ENCODE measurements at places on chromosomes 13 and 19.

DNA sequence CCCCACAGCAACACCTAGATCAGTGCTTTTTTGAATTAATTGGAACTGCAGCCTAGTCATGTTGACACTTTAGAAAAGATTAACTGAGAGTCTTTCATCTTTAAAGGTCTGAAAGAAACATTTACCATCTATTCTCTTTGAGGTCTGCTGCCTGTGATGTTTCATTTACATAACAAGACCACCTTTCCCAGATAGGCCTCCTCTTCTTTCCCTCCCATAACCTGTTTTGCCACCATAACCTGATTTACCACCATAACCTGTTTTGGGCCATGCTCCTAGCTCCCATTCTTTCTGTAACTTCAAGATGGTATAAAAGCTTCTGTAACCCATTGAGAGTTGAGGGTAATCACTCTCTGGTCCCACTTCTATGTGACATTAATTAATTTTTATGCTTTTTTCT, 320.8 kb downstream of the PCDH20 start:
- no peak for DNase-seq

GRCh38 chr19:49435670-49436069, 5.7 kb downstream of the SLC17A7 start:
- DNase-seq: no peak

DNA sequence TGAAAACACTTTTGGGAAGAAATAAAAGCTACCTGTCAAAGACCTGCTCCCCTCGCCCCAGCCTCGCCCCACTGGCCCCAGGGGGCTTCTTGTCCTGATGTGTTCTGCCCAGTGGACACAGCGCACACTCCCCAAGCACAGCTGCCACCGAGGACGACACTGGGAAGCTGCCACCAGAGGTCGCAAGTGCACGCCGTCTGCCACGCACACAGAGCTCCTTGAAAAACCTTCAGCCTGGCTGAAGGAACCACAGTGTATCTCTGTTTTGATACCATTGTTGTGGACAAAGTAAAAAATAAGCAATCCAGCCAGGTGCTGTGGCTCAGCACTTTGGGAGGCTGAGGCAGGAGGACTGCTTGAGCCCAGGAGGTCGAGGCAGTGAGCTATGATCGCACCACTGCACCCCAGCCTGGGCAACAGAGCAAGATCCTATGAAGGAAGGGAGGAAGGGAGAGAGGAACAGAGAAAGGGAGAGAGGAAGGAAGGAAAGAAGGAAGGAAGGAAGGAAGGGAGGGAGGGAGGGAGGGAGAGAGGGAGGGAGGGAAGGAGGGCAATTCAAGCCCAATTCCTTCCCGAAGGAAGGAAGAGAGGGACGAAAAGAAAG, 57.3 kb downstream of the CEBPG start:
- peak; percentile 49 for DNase-seq

- no peak for DNase-seq
Measured at GRCh38 chr13:99467764-99468163, 33.5 kb upstream of the TM9SF2 start.

DNA sequence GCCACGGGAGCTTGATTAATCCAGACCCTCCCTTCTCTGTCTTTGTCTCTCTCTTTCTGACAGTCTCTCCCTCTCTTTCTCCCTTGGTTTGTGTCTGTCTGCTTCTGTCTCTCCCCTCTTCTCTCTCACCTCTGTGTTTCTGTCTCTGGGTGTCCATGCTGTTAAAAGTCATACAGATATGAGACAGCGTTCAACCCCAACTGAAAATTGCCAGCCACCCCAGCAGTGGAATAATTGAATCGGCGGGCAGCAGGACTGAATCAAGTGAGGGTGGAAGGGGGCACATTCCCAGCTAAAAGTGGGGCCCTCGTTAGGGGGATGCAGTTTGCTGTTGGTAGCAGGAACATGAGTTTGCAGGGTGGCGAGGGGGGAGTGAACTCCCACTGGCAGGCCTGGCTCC, 43.7 kb downstream of the TINCR start:
- no peak for DNase-seq

GRCh38 chr19:29532097-29532496, 6.3 kb downstream of the VSTM2B start:
- no peak for DNase-seq

- DNase-seq: no peak
Measured at GRCh38 chr13:26599860-26600259, 42.4 kb downstream of the WASF3 start.

GRCh38 chr13:28497143-28497876, 2.4 kb upstream of the FLT1 start:
- no peak for DNase-seq

Data from NCI-H146 (cell line).